NCI-H1048 (cell line): ENCODE measurements at places on chromosomes 7 and 10.

GRCh38 chr7:33471636-33472242 lies 342.4 kb downstream of the BBS9 start:
- DNase-seq: no peak

GRCh38 chr7:84629640-84630318 lies 435.2 kb upstream of the SEMA3A start:
- DNase-seq: no peak

DNA sequence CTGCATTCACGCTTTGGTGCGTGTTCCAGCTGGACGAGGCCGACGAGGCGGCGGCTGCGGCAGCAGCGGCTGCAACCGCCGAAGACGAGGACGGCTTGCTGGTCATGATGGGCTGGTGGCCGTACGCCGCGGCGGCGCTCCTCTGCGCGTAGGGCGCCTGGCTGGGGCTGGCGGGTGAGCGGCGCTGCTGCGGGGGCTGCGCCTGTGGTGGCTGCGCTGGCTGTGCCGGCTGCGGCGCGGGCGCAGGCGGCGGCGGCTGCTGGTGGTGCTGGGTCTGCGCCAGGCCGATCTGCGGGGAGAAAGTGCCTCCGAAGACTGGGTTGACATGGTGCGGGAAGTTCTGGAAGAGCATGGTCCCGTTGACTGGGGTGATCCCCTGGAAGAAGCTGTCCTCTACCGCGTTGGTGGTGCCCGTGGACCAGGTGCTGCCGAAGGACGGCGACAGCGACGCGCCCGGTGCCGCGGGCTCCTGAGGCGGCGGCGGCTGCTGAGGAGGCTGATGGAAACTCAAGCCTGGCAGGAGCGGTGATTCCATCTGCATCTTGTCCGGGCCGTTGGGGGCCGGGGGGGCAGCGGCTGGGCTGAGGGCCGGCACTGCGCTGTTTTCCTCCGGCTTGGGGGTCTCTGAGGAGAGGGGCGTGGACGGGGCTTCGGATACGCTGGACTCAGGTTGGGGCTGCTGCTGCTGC lies 51.1 kb downstream of the CPEB3 start:
- DNase-seq: no peak

GRCh38 chr7:2123360-2123759 lies 109.4 kb downstream of the MAD1L1 start:
- no peak for DNase-seq

DNA sequence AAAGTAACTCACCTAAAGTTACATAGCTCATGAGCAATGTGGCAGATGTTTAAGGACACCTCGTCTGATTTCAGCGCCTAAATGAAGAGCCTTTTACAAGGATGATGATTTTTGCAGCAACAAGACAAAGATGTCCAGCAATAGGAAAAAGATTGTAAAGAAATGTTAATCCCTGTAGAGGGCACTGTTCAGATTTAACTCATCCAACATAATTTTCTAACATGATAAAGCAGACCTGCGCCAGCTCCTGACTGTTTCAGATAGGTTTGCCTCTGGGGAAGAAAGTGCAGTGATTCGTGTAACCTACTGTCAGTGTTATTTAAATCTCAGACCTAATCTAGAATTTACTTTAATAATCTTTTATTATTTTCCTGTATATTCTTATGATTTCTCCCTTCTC lies 595.2 kb downstream of the AUTS2 start:
- no peak for DNase-seq

GRCh38 chr7:54833001-54833467 lies 74.0 kb upstream of the SEC61G start:
- DNase-seq: no peak

GRCh38 chr10:63866075-63866746 lies 345.0 kb downstream of the REEP3 start:
- DNase-seq: peak; percentile 13
